ENCODE measurements at places on chromosomes 5 and 9. TPM values are rescaled to one million over a fixed set of nuclear protein-coding genes. Genes with fewer than 3 reads are reported as not detected.

Gene S1PR3
- 0.07 TPM for total RNA-seq

Gene IL4
- not detected for total RNA-seq

Gene KDM3B
- total RNA-seq = 65.1 TPM

GRCh38 chr9:7186175-7186574, 428.4 kb downstream of the KDM4C start:
- DNase-seq = peak; percentile 12

DNA sequence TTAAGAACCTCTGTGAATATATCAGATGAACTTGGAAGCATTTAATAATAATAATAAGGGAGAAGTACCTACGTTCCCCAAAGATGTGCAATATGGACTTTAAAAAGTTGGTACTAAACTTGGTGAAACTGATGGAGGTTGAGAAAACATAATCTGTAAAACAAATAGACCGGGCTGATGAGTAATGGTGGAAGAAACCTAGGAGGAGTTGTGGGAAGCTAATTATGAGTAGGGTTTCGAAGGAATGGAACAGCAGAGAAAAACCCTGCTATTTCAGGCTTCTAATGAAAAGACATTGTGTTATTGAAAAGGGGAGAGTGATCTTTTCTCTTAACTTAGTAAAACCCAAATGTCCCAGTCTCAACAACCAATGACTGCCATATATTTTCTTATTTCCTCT, 229.3 kb downstream of the PCSK1 start:
- DNase-seq = no peak

DNA sequence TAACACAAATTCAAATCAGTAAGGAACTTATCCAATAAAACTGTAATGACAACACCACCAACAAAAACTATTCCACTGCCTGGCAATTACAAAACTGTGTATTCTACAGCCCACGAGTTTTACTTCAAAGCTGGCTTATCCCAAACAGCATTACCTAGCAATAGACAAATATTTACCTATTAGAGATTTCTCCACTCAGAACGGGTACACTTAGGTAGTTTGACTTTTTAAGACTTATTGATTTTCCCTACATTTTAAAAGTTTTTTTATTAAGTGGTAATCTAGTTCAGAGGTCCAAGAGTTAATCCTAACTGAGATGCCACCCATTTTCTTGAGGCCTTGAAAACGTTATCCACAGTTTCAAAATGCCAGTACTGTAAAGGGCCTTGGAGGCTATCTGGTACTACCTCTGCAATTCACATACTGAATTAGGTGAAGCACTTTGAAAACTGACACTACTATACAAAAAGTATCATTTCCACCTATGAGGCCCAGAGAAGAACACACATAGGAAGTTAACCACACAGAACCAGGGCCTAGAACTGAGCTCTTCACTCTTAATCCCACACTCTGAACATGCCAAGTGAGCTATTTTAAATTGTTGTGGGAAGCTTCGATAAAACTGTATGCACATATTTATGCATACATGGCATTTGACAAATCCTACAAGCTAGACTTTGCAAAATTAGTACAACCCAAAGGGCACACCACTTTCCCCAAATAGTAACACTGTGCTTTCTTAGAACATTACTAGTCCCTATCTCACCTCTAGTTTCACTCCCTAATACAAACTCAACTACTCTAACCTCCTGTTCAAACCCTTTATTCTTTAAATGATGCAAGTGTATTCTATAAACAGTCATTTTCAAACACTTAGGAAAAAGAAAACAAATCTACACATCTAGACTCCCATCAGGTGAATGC, 2.1 kb downstream of the NADK2 start:
- no peak for DNase-seq

- DNase-seq = no peak
Measured at GRCh38 chr5:176181271-176181855, 56.9 kb upstream of the SIMC1 start.

- no peak for DNase-seq
Measured at GRCh38 chr5:78521455-78521854, 127.1 kb downstream of the LHFPL2 start.

Measured in HCT116 (cell line).